ENCODE measurements at places on chromosomes 1 and 21. TPM values are rescaled to one million over a fixed set of nuclear protein-coding genes. Genes with fewer than 3 reads are reported as not detected.

Gene CHRM3
- 9.4 TPM for total RNA-seq

Gene B3GALT2
- not detected for total RNA-seq

Gene SERPINC1
- 0.31 TPM for total RNA-seq

Gene RBM11
- total RNA-seq = 0.38 TPM

Gene PLA2G2D
- total RNA-seq = not detected

Gene TNFRSF8
- total RNA-seq = 0.30 TPM

Gene NPR1
- total RNA-seq = 5.5 TPM

Gene TFF1
- not detected for total RNA-seq

Gene SCYL3
- total RNA-seq = 13.0 TPM

Gene DNASE2B
- 1.2 TPM for total RNA-seq

Gene SNX7
- 12.6 TPM for total RNA-seq

Gene FHAD1
- total RNA-seq = not detected

Gene DOP1B
- 23.8 TPM for total RNA-seq
